Hepatocyte (in vitro differentiated cells): ENCODE measurements at places on chromosomes 2 and 18. TPM values are rescaled to one million over a fixed set of nuclear protein-coding genes. Genes with fewer than 3 reads are reported as not detected.

DNA sequence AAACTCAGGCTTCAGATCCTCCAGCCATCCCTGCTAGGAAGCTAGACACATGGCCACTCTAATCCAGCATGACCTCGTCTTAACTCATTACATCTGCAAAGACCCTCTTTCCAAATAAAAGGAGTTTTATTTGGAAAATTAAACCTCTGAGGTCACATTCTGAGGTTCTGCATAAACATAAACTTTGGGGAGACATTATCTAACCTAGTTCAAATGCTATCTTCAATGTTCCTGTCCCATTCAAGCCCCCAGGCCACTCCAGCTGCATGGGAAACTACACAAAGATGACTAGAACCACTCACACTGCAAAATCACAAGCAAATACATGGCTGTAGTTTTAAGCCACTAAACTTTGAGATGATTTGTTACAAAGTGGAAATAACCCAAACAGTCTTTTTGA lies 99.0 kb upstream of the RNF152 start:
- H3K36me3 ChIP-seq: no peaks in the 10 kb centered on the region
- DNase-seq: no peak
- no peak overlapping the region for H3K4me3 ChIP-seq
- peak overlapping the region; percentile 67 for H3K27ac ChIP-seq
- no peaks in the 10 kb centered on the region for H3K27me3 ChIP-seq
- peaks cover 21% of the 10 kb centered on the region for H3K4me1 ChIP-seq

GRCh38 chr18:50569930-50570329 lies 10.0 kb downstream of the MAPK4 start:
- no peaks in the 10 kb centered on the region for H3K4me1 ChIP-seq
- no peak for DNase-seq
- no peaks in the 10 kb centered on the region for H3K27me3 ChIP-seq
- no peak overlapping the region for H3K4me3 ChIP-seq

PLGLB2 gene
- polyA plus RNA-seq: 11.5 and 13.7 TPM in 2 replicates

DNA sequence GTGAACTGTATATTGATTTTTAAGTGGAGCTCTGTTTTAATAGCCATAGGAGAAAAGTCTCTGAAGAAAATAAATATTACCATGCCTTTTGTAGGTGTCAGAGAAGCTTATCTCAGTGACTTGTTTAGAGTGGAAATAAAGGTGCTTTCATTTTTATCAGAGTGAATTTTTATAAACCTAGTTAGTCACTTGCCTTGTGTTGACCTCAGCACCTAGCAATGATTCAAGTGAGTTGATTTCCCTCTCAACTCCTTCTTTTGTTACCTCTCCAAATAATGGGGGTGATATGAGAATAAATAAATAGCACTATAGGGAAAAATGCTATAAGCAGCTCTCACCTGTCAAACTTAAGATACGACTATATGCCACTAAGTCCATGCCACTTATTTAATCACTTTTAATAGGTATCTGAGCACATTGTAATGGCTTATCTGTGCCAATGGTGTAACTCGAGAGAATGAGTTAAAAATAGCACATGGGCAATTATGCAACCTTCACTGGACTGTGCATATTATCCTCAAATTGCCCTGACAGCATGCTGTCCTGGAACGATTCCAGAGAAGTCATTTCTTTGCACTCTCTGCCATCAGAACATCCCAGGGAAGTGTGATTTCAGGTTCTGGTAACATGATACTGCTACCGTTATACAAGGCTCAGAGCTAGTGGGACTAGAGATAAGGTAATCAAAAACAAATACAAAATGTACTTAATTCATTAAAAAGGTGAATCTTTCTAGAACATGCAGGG lies 290.8 kb downstream of the CCDC85A start:
- no peak overlapping the region for H3K27ac ChIP-seq
- no peaks in the 10 kb centered on the region for H3K4me1 ChIP-seq
- H3K36me3 ChIP-seq: no peaks in the 10 kb centered on the region
- no peak overlapping the region for H3K4me3 ChIP-seq

DNA sequence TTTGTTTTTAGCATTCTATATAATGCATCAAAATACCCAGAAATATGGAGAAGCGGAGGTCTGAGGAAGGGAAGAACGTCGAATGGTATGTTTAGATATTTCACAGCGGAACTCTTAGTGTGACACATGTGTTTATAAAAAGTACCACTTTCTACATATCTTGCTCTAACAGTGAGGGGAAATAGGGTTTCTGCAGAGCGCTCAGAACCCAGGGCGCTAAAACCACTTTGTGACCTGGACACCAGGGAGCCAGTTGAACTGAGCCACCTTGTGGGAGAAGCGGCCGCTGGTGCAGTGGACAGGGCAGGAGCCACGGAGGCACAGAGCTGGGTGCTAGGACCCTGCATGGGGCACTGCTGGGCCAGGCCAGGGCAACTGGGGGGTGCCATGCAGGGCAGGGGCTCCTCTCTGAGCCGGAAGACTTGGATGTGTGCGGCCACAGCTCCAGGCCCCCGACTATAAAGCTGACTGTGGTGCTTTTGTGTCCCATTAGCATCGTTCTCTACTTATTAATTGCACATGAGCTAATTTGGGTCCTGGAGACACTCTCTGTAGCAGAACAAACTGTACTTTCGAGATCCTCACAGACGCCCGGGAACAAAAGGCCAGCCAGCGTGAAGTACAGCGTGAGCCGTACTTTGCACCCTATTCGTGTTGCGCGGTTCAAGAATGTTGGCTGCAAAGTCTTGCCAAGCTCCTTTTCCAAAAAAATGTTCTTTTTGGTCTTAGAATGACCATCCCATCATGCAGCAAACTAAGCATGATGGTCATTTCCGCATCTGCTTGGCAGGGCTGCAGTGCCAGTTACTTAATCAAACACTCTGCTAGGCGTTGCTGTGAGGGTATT lies 151.9 kb upstream of the ALKAL2 start:
- no peaks in the 10 kb centered on the region for H3K36me3 ChIP-seq
- no peaks in the 10 kb centered on the region for H3K4me1 ChIP-seq
- DNase-seq: no peak

DNA sequence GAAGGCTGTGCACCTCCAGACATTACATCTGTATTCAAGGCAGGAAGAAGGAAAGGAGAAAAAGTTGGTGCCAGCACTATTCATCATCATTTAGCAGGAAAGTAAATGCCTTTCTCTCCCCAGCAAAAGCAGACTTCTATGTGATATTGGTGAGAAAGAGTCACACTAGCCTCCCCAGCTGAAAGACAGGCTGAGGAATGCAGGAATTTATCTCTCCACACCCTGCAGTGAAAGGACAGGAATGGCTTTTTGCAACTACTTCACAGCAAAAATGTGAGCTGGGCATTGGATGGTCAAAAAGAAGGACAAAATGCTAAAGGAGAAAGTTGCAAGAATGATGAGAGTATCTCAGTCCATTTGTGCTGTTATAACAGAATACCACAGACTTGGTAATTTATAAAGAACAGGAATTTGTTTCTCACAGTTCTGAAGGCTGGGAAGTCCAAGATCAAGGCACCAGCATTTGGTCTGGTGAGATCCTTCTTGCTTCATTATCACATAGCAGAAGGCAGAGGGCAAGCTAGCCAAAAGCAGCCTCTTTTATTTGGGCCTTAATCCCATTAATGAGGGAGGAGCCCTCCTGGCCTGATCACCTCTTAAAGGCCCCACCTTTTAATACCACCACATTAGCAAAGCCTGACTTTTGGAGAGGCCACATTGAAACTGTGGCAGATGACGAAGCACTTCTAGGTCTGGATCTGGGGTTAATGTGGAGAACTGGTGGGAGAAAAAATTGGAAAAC lies 388.1 kb upstream of the SLC14A2 start:
- no peak overlapping the region for H3K27ac ChIP-seq
- H3K27me3 ChIP-seq: no peaks in the 10 kb centered on the region
- H3K4me3 ChIP-seq: no peak overlapping the region

- DNase-seq: no peak
- H3K27ac ChIP-seq: no peak overlapping the region
- H3K4me1 ChIP-seq: no peaks in the 10 kb centered on the region
- no peak overlapping the region for H3K4me3 ChIP-seq
- no peaks in the 10 kb centered on the region for H3K27me3 ChIP-seq
- H3K36me3 ChIP-seq: no peaks in the 10 kb centered on the region
Measured at GRCh38 chr2:204966245-204966644, 421.0 kb downstream of the PARD3B start.

GRCh38 chr2:39059366-39059952 lies 61.4 kb downstream of the SOS1 start:
- H3K4me3 ChIP-seq: no peak overlapping the region
- no peak overlapping the region for H3K27ac ChIP-seq
- H3K4me1 ChIP-seq: no peaks in the 10 kb centered on the region
- DNase-seq: peak; percentile 66
- no peaks in the 10 kb centered on the region for H3K27me3 ChIP-seq

- peaks cover 18% of the 10 kb centered on the region for H3K4me1 ChIP-seq
- no peaks in the 10 kb centered on the region for H3K27me3 ChIP-seq
- no peak overlapping the region for H3K4me3 ChIP-seq
- peak overlapping the region; percentile 92 for H3K27ac ChIP-seq
- H3K36me3 ChIP-seq: no peaks in the 10 kb centered on the region
Measured at GRCh38 chr2:236643480-236643879, 73.9 kb downstream of the ACKR3 start.

RDH14 gene
- 38.2 and 49.3 TPM in 2 replicates for polyA plus RNA-seq

ERBB4 gene
- 3.4 and 4.5 TPM in 2 replicates for polyA plus RNA-seq

DNA sequence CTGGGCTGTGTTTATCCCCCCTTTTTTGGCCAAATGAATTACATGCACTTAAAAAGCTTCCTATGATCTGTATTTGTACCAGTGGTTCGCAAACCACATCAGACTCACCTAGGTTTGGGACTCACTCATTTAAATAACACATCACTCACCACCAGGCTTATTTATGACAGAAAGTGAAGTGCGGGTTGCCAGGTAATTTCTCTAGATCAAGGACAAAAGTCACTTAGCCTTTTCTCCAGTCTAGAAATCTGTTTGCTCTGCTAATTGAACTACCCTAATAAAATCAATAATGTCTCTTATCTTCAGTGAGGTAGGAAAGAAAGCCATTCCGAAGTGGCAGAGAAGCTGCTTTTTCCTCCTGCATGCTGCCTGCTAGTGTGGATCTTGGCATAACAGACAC lies 88.1 kb upstream of the SLC8A1 start:
- no peaks in the 10 kb centered on the region for H3K27me3 ChIP-seq
- DNase-seq: no peak
- no peaks in the 10 kb centered on the region for H3K4me1 ChIP-seq
- H3K36me3 ChIP-seq: no peaks in the 10 kb centered on the region

CROCC2 gene
- polyA plus RNA-seq: 0.04 and 0.13 TPM in 2 replicates

RAPGEF4 gene
- polyA plus RNA-seq: 1.00 and 2.0 TPM in 2 replicates

GRCh38 chr2:85707304-85707703 lies 13.1 kb downstream of the GNLY start:
- DNase-seq: peak; percentile 93
- no peaks in the 10 kb centered on the region for H3K36me3 ChIP-seq
- no peak overlapping the region for H3K27ac ChIP-seq
- H3K4me1 ChIP-seq: no peaks in the 10 kb centered on the region
- H3K4me3 ChIP-seq: no peak overlapping the region

DNA sequence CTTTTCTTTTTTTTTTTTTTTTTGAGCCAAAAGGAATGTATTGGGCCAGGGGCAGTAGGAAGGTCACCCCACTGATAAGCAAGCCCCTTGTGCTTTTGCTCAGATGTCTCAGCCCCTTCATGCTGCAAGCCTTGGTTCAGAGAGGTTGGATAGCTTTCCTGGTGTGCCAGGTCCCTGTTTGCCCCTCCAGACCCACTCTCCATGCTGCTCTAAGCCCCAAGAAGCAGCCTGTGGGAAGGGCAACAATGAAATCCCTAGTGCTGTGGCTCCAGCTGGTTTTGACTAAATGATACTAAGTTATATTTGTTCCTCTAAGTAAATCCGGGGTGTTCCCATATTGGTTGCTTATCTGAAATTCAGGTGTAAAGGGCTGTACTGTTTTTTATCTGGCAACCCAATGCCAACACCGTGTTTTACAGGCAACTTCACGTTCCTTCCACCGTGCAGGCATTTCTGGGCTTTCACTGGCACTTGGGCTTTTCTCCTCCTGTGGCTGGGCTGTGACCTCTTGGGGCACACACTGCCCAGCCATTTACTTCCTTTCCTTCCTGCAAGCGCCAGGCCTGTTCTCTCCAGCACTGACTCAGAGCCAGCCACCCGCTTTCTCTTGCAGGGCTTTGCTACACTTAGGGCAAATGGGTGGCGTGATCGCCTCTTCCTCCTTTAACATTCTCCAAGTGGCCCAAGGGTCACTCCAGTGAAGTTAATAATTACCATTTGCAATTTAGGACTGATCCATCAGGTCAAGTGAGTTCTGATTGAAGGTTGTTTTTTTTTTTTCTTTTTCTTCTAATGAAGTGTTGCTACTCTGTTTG lies 21.6 kb downstream of the MERTK start:
- peak overlapping the region; percentile 85 for H3K27ac ChIP-seq
- H3K27me3 ChIP-seq: no peaks in the 10 kb centered on the region

DNA sequence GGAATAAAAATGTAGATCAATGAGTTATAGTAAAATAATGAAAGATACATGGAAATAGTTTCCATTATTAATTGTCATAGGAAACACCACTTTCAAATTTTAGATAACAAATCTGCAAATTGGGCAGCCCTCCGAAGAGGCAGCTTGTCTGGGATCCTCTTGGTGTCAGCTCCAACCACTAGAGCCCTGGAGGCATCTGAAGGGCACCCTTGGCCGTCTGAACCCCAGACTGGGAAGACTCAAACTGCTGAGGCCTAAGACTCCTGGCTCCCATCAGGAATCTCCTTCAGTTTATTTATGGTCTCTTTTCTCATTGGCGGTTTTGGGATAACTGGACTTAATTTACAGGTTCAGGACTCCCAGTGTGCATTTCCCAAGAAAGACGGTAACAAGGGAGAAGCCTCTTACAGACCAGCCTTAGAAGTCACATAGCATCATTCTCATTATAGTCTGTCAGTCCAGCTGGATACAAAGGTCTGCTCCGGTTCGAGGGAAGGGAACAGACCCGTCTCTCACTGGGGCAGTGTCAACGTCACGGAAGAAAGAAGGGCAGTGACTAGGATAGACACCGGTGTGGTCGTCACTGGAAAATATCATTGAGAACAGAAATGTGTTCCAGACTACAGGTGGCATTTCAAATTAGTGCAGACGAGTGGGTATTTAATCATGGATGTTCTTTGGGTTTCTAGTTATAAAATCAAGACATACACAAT lies 390.7 kb upstream of the NETO1 start:
- H3K36me3 ChIP-seq: no peaks in the 10 kb centered on the region
- no peaks in the 10 kb centered on the region for H3K27me3 ChIP-seq
- no peak for DNase-seq
- H3K4me3 ChIP-seq: no peak overlapping the region
- no peaks in the 10 kb centered on the region for H3K4me1 ChIP-seq

DNA sequence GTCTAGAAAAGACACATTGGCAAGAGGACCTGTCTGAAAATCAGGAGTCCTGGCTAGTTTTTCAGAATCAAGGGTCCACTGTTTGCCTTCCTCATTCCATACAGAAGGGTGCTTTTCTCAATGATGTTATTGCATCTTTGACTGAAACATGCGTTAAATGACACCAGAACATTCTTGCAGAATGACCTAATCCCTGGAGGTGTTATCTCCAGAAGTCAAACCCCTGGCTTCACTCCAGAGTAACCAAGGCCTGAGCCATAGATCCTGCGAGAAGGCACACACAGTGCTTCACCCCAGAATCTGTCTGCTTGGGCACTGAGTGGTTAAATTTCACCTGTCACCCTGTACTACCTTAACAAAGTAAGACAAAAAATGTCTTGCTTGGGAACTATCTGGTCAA lies 1055.2 kb upstream of the FANCL start:
- no peaks in the 10 kb centered on the region for H3K36me3 ChIP-seq
- peak overlapping the region; percentile 29 for H3K27ac ChIP-seq
- peaks cover 6% of the 10 kb centered on the region for H3K4me1 ChIP-seq
- peak; percentile 44 for DNase-seq
- H3K4me3 ChIP-seq: no peak overlapping the region
- no peaks in the 10 kb centered on the region for H3K27me3 ChIP-seq

CYS1 gene
- polyA plus RNA-seq: 0.62 and 2.7 TPM in 2 replicates

PJVK gene
- 3.2 and 4.6 TPM in 2 replicates for polyA plus RNA-seq
